ENCODE measurements at places on chromosomes 1 and 21.

- no peak for DNase-seq
Observed at GRCh38 chr1:223819730-223820514, 25.8 kb downstream of the TP53BP2 start.

DNA sequence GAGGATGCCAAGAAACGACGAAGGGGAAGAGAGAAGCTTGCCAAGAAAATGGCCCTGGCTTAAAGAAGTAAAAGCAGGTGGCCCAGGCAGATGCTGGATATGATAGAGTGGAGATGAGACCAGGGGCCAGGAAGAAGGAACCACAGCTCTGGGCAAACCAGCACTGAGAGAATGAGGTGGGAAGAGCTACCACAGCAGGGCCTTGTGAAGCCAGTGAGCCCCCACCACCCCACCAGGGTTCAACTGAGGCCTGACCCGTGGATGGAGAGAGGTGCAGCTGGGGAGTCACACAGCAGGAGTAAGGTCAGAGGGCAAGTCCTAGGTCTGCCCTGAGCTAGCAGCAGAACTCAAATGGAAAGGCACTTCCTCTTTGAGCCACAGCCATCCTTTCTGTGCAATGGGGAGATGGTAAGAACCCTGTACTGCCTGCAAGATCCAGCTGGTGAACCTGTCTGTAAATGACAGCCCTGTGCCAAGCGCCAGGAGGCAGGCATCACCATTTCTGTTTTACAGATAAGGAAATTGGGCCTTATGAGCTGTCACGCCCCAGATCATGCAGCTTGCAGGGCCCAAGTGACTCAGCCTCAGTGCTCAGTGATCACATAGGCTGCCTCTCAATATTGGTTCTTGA lies 8.5 kb downstream of the SH3BGRL3 start:
- DNase-seq: no peak

GRCh38 chr1:169044296-169044695 lies 62.2 kb upstream of the ATP1B1 start:
- no peak for DNase-seq

GRCh38 chr1:15963968-15964648 lies 11.8 kb downstream of the ZBTB17 start:
- DNase-seq: no peak

GRCh38 chr21:41923631-41924367 lies 30.0 kb downstream of the C2CD2 start:
- DNase-seq: no peak

- peak; percentile 92 for DNase-seq
Observed at GRCh38 chr1:45583666-45584350, at the start of gene NASP. Gene NASP, plus strand, starts transcription at chr1:45584041. Its CDS starts 106 bp downstream, at chr1:45584147.

DNA sequence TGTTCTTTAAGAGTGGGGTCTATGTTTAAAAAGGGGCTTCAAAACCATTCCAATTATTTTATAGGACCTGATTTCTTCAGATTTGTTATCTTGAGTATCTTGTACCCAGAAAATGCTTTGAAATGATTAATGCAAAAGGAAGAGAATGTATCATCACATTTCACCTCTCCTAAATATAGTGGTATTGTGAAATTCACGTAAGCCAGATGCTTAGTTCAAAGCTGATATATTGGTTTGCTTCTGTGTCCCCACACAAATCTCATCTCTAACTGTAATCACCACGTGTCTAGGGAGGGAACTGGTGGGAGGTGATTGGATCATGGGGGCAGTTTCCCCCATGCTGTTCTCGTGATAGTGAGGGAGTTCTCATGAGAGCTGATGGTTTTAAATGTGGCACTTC lies 8.5 kb downstream of the SOAT1 start:
- DNase-seq: no peak

DNA sequence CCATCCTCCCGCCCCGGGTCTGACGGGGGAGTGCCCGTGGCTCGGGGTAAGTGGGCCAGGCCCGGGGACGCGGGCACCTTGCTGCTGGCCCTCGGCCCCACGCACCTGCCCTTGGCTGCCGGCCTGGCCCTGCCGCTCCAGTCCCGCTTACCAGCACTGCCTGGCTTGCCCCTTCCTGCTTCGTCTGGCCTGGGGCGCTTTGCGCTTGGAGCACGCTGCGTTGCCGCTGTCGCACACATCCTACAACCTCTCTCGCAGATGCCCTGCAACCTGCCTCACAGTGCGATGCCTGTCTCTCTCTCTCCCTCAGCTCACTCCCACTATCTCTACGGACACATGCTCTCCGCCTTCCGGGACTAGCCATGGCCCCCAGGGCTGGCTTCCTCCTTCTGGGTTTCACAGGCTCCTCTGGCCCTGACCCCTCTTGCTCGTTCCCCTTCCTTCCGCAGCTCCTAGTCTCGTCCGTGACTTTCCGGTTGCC lies 9.7 kb downstream of the MYOG start:
- peak; percentile 50 for DNase-seq

DNA sequence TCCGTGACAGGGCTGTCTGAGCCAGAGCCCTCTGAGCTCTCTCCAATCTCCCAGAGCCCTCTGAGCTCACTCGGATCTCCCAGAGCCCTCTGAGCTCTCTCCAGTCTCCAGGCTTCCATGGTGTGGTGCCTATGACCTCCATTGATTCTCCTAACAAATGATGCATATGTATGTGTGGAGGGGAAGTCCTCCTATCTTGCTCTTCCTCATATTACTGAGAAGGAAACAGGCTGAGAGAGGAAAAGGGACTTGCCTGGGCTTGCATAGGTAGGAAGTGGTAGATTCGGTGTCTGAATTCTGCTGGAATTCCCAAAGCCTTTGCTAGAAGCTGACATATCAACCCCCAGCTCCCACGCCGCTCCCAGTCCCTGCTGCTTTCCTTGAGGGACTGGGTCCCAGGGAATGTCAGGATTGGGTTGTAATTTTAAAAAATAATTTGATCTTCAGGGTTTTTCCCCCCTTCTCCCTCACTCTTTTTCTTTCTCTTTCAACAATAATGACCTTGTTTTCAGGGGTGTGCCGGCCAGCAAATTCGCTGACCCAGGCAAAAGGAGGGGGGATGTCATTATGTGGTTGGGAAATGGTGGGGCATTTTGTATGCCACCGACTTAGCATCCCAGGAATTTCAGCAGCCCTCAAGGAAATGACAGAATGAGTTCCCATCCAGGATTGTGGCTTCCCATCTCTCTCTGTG lies 42.3 kb upstream of the RUNX3 start:
- DNase-seq: no peak

- no peak for DNase-seq
Observed at GRCh38 chr21:46195595-46196195, 11.4 kb upstream of the SPATC1L start.

All from endothelial cell (in vitro differentiated cells).